ENCODE measurements at places on chromosomes 1 and 21.

DNA sequence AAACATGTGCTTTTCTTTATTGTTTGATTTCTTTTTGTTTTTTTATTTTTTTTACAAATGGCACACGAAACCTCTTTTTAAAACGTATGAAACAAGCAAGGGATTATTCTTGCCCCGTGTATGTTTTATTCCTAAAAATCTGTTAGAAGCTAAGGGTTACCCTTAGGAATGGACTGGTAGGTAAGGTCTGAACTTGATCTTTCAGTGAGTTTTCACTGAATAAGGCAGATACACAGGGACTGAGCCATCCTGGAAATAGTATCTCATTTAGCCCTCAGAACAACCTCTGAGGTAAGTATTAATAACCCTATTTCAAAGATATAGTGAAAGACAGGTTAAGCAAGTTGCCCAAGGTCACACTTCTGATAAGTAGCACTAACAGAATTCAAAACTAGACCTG lies 6.0 kb downstream of the CD53 start:
- no peak for DNase-seq

DNA sequence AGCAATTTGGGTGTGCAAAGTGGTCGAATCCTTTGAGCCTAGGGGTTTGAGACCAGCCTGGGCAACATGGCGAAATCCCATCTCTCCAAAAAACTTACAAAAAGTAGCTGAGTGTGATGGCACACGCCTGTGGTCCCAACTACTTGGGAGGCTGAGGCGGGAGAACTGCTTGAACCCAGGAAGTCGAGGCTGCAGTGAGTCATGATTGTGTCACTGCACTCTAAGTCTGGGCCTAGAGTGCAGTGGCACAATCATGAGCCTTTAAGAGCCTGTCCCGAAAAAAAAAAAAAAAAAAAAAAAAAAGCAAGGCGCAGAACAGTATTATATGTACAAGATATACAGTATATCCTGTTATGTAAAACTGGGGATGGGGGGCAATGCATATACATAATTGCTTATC lies 25.1 kb upstream of the HTR1D start:
- no peak for DNase-seq

- DNase-seq = no peak
These were observed 118.3 kb downstream of the FMN2 start for GRCh38 chr1:240210026-240210425.

- DNase-seq = no peak
These were observed 65.1 kb downstream of the DISC1 start for GRCh38 chr1:231691618-231692259.

- no peak for DNase-seq
These were observed 164.9 kb downstream of the ST6GALNAC3 start for GRCh38 chr1:76239470-76239918.

DNA sequence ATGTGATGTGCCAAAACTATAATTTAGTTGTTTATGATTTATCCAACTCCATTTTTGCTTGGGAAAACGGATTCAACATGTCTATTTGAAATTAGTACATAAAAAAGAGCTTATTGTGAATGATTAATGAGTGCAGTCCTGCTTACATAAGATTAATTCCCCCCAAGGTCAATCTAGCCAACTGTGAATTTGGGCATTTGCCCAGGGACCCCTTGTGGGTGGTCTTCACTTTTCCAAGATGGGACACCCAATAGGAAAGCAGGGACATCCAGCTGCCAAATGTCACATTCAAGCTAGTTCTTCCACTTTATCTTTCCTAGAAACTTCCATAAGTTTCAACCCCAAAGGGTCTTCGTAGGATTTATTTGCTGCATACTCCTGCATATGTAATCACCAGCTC lies 362.4 kb upstream of the PKN2 start:
- no peak for DNase-seq

DNA sequence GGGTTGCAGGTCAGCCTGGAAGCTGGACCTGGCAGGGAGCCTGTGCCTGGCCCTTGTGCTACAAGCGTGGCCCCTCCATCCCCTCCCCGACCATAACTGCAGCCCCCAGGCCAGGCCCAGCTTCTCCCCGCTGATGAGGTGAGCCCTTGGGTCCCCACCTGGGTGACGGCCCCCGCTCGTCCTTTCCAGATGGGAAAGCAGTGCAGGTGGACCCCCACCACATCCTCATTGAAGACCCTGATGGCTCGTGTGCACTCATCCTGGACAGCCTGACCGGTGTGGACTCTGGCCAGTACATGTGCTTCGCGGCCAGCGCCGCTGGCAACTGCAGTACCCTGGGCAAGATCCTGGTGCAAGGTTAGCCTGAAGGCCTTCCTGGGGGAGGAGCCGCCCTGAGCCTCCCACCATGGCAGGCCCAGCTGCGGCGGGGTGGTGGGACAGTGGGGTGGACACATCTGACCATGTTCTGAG lies 56.9 kb downstream of the TRIM11 start:
- DNase-seq = no peak

GRCh38 chr1:44625348-44625747 lies 48.9 kb downstream of the TMEM53 start:
- no peak for DNase-seq

- no peak for DNase-seq
These were observed at the start of gene VANGL1 for GRCh38 chr1:115641762-115642167. TSS of gene VANGL1 (plus strand) at chr1:115641970. CDS start at chr1:115651414, 9,444 bp downstream.

- no peak for DNase-seq
These were observed 58.3 kb downstream of the ERG start for GRCh38 chr21:38439957-38440356.

DNA sequence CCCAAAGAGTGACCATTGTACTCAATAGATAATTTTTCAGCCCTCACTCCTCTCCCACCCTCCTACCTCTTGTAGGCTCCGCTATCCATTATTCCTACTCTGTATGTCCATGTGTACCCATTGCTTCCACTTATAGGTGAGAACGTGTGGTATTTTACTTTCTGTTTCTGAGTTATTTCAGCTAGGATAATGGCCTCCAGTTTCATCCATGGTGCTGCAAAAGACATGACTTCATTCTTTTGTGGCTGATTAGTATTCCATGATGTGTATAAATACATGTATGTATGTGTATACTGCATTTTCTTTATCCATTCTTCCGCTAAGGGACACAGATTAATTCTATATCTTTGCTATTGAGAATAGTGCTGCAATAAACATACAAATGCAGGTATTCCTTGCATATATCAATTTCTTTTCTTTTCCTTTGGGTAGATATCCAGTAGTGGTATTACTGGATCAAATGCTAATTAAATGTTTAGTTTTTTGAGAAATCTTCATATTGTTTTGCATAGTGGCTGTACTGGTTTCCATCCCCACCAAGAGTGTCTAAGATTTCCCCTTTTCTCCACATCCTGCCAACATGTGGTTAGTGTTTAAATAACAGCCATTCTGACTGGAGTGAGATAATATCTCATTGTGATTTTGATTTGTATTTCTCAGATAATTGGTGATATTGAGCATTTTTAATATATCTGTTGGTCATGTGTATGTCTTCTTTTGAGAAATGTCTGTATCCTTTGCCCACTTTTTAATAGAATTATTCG lies 4.9 kb downstream of the LY9 start:
- DNase-seq = peak; percentile 43

GRCh38 chr1:20829531-20829930 lies 42.4 kb upstream of the HP1BP3 start:
- DNase-seq = no peak

DNA sequence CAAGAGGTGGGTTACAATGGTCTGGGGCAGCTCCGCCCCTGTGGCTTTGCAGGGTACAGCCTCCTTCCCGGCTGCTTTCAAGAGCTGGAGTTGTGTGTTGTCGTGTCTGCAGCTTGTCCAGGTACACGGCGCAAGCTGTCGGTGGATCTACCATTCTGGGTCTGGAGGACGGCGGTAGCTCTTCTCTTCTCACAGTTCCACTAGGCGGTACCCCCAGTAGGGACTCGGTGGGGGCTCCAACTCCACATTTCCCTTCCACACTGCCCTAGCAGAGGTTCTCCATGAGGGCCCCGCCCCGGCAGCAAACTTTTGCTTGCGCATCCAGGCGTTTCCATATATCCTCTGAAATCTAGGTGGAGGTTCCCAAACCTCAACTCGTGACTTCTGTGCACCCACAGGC lies 12.3 kb upstream of the CDCP2 start:
- DNase-seq = no peak

- peak; percentile 40 for DNase-seq
These were observed at the start of gene PLEKHA6 for GRCh38 chr1:204359474-204360255. TSS of gene PLEKHA6 (minus strand) at chr1:204359929. CDS start at chr1:204273727, 86,202 bp downstream.

- DNase-seq = no peak
These were observed 340.7 kb downstream of the ADGRL2 start for GRCh38 chr1:82141390-82141789.

GRCh38 chr1:19390166-19390850 lies 78.2 kb downstream of the SLC66A1 start:
- no peak for DNase-seq

- no peak for DNase-seq
These were observed 14.7 kb downstream of the ENO1 start for GRCh38 chr1:8863794-8864233.

DNA sequence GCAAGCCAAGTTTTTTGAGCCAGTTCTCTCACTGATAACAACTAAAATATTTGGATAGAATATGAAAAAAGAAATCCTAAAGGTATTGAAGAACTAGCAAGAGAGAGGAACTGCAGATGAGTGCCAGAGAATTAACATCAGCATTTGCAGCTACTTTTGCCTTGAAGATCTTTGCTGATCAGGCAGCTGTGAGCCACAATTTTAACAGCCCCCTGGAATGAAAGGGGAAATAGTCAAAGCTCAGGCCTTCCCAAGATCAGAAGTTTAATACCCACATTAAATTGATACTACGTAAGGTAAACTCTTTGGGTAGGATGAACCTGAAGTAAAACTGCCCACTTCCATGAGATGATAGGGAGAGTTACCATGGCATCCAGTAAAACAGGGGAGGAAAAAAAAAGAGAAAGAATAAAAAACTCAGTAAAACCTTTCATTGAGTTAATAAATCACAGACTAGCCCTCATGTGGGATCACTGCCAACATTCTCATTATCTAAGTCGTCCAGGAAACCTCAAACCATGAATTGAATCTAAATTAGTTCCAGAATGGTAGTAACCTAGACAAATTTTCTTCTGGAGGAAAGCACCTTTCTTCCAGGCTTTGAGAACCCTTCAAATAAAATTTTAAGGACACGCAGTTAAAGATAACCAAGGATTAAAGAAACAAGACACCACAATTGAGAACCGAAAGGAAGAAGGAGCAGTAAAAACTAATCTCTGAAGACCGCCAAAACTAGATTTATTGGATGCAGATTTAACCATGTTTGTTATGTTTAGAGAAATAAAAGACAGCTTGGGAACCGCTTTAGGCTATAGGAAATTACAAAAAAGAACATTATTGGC lies 28.3 kb downstream of the SCP2 start:
- DNase-seq = no peak

- no peak for DNase-seq
These were observed 1.3 kb upstream of the ZNF436 start for GRCh38 chr1:23370709-23371584.

GRCh38 chr1:162074276-162075005 lies 5.0 kb downstream of the NOS1AP start:
- no peak for DNase-seq

- DNase-seq = peak; percentile 18
These were observed 1260.7 kb downstream of the PLA2G4A start for GRCh38 chr1:188089461-188089860.

DNA sequence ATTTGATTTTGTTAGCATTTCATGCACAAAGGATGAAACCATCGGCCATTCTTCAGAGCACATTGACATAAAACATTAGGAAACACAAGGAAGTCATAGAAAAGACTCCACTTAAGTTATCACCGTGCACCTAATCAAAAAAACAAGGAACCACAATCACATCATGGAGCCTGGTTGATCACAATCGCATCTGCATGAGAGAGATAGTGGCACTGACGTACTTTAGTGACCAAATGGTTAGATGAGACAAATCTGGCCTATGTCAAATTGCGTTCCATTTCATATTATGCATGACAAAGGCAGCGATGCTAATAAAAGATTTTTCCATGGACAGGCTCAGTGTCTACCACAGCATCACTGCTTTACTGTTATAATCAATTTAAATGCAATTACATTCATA lies 571.8 kb upstream of the ADGRL2 start:
- no peak for DNase-seq

- DNase-seq = peak; percentile 28
These were observed 156.2 kb downstream of the DENND1B start for GRCh38 chr1:197619008-197619640.

DNA sequence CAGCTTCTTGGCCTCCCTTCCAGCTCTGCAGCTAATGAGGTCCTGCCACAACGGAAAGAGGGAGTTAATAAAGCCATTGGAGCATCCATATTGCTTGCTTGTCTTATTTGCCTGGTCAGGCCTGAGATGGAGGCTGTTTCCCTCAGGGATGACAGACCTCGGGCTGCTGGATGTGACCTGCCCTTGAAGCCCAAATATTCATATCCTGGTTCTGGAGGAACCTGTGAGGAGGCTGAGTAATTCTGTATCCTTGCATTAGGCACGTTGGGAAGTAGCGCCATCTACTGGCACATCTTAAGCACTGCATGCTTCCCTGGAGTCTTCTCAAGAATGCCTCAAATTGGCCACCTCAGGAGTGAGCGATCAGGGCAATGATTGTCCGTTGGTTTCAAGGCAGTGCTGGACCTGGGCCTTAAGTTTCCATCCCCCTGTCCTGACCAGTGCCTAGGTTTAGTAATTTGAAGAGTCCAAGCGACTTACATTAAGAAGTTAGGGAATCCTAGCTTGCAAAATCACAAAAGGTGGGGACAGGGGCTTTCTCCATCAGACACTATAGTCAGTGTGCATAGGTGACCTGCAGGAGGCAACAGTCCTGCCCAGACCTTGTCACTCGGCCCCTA lies 13.8 kb upstream of the NASP start:
- DNase-seq = peak; percentile 83

- no peak for DNase-seq
These were observed 7.0 kb upstream of the SOX13 start for GRCh38 chr1:204065986-204066300.

GRCh38 chr1:197984289-197984688 lies 67.1 kb downstream of the LHX9 start:
- DNase-seq = no peak

- DNase-seq = no peak
These were observed 22.3 kb upstream of the HPCAL4 start for GRCh38 chr1:39713557-39713956.

GRCh38 chr1:243926803-243927245 lies 76.8 kb upstream of the AKT3 start:
- no peak for DNase-seq

GRCh38 chr1:226061841-226062557 lies 517 bp upstream of the H3-3A start:
- peak; percentile 62 for DNase-seq

DNA sequence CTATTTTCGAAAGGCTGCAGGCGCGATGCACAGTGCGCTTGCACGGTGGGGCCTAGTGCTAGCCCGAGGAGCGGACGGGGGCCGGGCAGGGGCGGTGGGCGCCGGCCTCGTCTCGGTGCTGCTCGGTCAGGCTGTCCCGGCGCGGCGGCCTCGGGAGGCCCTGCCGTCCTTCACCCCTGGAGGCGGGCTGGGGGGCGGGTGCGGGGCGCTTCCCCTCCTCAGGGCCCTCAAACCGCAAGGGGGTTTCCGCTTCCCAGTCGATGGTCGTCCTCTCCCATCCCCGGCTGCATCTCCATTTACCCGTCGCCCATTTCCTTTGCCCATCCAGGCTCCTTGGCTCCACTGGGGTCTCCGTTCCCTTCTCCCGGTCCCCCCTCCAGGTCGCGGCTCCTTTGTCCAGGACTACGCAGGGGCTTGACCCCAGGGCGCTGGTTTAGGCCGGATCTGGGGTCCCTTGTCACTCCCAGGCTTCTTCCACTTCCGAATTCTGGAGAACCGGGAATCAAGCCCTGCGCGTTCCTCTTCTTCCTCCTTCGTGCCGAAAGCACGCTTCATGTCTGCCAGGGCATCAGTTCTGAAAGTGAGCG lies 196.3 kb upstream of the LMO4 start:
- no peak for DNase-seq

All from NAMALWA (cell line).